ENCODE measurements at places on chromosomes 1 and 21. TPM values are rescaled to one million over a fixed set of nuclear protein-coding genes. Genes with fewer than 3 reads are reported as not detected.
A peak's percentile ranks its signal among the peaks of the same experiment; 100 is the strongest.

Gene SDC3
- 26.8 TPM for total RNA-seq

Gene GPA33
- not detected for total RNA-seq

Gene MYCL
- 0.81 TPM for total RNA-seq

Gene WNT4
- not detected for total RNA-seq

- no peak for DNase-seq
These were observed 136.8 kb downstream of the NTPCR start for GRCh38 chr1:233086961-233087881.

DNA sequence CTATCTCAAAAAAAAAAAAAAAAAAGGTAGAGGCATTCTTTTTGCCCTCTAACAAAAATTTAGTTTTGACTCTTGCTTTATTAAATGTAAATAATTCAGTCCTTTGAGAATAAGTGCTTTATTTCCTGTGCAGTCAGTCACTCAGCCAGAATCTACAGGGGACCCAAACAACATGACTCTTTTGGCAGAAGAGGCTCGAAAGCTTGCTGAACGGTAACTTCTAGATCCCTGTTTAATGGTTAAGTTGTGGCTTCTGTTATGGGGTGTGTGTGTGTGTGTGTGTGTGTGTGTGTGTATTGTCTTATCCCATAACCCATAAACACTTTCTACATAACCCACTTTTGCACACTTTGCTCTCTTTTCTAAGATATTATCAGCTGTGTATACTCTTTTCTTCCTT, 54.9 kb upstream of the LAMC2 start:
- no peak for DNase-seq

GRCh38 chr1:21706151-21706835, 37.1 kb upstream of the RAP1GAP start:
- DNase-seq = peak; percentile 38

DNA sequence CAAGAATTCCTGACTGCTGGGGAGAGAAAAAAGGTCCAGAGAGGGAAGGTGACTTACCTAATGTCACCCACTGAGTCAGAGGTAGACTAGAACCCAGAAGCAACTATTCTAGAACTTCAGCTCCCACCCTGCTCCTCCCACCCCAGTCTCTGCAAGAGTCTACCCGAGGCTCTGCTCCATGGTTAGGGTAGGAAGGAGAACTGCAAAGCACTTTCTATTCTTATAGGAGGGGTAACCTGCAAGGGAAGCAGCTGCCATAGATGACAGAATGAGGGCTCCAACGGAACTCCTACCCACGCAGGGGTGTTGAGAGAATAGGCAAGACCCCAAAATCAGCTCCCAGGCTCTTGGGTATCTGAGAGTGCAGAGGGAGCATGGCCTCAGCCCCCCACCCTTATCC, 4.3 kb downstream of the SLC9A1 start:
- DNase-seq = no peak

GRCh38 chr1:80666073-80666472, 1134.7 kb upstream of the ADGRL2 start:
- DNase-seq = no peak

DNA sequence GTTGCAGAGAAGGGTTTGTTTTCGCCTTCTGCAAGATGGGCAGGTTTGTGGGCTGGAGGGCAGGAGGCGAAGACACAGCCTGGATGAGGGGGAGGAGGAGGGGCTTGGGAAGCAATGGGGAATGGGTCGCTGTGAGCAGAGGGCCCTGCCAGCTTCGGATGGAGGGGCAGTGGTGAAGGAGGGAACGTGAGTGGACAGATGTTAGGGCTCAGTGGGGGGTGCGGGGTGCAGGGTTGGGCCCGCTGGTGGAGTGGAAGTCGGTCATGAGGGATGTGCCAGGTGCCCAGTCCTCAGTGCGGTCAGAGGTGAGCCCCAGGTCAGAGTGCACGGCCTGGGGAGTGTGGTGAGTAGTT, 55.5 kb upstream of the ABCG1 start:
- no peak for DNase-seq

GRCh38 chr1:242522304-242522945, 2.1 kb downstream of the PLD5 start:
- no peak for DNase-seq

DNA sequence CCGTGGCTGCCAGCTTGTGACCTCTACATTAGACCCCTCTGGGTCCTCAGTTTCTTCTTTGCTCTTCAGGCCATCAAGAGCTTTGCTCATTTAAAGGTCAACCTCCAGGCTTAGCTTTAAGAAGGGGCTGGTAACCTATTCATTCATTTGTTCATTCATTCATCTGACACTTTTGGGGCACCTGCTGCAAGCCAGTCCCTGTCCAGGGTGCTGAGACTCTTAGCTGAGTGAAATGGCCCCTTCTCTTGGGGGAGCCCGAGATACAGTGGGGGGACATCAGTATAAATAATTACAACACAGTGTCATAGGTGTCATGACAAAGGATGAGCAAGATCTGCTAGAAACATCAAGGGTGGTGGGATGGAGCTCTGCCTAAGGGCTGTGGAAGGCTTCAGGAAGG, 10.5 kb upstream of the TTC4 start:
- DNase-seq = no peak

DNA sequence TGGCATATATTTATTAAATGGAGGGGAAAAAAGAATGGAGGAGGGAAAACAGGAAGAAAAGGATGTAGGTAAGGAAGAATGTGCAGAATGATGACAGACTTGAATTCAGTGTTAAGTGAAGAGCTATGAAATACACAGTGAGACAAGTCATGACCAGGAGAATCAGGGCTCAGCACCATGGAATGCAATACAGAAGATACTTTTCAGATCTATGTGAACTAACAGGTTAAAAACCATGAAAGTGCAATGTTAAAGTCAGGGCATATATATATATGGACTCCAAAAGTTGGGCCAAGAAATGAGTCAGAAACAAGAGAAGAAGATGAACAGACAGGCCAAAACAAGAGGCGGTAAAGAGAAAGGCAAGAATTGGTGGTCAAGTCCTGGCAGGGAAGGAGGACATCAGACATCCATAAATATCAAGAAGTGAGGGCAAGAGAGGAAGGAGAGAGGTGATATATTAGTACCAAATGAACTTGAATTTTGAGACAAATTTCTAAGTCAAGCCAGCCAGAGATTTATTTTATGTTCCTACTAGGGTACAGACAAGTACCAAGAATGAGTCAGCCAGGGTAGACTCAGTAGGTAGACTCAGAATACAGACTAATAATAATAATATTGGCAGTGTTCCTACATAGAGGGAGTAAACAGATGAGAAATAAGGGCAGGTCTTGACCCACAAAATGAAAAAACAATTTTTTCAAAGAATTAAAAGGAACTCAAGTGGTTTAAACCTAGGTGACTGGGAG, 39.5 kb upstream of the MCOLN3 start:
- no peak for DNase-seq

GRCh38 chr1:159207774-159208173, 3.1 kb downstream of the ACKR1 start:
- no peak for DNase-seq

DNA sequence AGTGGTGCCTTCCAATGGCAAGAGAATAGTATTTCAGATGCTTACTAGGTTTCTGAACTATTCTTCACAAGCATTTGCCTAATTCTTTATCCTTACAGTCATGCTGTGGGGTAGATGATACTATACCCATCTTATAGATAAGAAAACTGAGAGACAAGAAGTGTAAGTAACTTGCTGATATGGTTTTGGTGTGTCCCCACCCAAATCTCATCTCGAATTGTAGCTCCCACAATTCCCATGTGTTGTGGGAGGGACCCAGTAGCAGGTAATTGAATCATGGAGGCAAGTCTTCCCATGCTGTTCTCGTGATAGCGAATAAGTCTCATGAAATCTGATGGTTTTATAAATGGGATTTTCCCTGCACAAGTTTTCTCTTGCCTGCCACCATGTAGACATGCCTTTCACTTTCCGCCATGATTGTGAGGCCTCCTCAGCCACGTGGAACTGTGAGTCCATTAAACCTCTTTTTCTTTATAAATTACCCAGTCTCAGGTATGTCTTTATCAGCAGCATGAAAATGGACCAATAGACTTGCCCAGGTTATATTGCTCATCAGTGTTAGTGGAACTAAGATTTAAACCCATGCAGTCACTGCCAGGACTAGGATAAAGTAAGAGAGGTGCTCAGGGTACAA, 298.7 kb downstream of the GRIK1 start:
- DNase-seq = no peak
